Stimulated activated CD4-positive, alpha-beta T cell treated with anti-CD3 and anti-CD28 coated beads, Interleukin-1b, Interleukin-23, amount 100 ng/mL, for 4 hours (primary cell): ENCODE measurements at places on chromosomes 12 and 14.

- no peak for DNase-seq
These were observed 29.2 kb downstream of the TMEM229B start for GRCh38 chr14:67459336-67459735.

GRCh38 chr12:55899082-55899481 is 28.6 kb downstream of the PYM1 start:
- peak; percentile 9 for DNase-seq

- DNase-seq, result no peak
These were observed 40.6 kb downstream of the WSCD2 start for GRCh38 chr12:108169708-108170107.

DNA sequence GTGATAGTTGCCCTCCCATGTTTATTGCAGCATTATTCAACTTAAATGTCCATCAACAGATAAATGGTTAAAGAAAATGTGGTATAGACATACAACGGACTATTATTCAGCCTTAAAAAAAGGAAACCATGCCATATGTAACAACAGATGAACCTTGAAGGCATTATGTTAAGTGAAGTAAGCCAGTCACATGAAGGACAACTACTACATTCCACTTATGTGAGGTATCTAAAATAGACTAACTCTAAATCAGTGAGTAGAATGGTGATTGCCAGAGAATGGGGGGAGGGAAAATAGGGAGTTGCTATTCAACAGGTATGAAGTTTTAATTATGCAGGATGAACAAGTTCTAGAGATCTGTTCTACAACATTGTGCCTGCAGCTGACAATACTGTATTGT is 10.1 kb downstream of the PCNX4 start:
- DNase-seq, result no peak

DNA sequence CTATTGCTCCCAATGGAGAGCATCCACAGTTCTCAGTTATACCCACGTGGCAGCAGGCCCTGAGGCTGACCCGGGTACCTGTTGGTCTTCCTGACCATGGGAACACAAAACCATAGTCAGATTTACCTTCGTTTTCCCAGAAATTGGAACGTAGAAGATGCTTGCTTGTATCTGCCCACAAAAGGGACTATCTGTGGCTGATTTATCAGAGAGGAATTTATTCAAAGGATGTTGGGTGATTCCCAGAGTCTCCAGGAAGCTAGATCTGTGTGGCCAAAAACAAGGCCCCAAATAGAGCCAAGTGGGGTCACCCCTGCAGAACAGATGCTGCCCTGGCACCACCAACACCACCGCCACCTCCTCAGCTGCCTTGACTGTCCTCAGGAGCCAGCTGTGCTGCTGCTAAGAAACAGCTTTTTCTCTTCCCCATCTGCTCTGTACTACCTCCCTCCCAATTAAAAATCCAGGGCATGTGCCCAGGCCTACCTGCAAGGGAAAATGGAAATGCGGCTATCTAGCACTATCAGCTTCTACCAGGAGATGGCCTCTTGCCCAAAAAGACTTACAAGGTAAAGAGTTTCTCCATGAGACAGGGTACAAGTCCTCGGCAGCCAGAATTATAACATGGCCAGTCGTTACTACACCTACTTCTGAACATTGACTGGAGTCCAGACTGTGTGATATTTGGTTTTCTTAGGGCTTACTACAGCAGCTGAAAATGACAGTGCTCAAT is 128.6 kb upstream of the PLEKHG7 start:
- no peak for DNase-seq

DNA sequence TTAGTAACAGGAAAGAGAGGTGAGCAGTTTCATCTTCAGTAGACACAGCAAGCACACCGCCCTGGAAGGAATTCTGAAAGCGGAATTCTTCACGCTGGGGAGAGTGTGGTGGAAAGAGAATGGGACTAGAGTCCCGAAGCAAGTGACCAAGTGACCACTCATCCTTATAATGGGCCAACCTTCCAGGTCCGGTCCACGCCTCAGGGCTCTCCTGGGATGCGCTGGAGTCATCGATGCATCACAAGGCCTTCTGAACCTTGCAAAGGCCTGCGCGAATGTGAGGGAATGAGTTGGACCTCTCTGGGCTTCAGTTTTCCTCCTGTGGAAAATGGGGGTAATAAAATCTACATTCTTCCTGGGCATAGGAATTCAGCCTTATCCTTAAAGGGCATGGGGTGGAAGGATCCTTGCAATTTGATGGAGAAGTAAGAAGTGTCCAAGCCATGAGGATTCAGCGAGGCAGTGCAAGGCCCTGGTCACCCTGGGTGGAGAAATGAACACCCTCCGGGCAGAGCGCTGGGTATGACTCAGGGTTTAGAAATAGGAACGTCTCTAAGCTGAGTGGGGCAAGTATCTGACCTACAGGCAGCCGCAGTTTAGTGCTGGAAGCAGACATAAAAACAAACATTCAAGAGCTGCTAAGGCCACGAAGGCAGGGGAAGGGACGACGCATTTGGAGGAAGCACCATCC is 97.7 kb downstream of the SETD3 start:
- DNase-seq, result no peak

DNA sequence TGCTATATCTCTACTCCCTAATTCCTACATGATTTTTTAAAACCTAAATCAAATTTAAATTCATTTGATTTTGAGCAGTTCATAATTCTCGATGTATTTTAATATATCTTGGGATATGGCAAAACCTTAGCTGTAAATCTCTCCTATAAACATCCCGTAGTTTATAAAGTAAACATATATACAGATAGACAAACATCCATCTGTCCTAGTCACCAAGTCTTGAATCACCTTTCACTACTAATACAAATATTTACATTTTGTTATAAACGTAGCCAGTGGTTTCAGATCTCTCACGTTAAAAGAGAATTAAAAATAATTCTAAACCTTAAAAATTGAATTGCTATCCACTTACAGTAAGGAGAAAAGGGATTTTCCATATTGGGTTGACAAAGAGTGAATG is 107.0 kb downstream of the TSHR start:
- DNase-seq, result no peak

GRCh38 chr14:61409782-61410181 is 88.4 kb downstream of the PRKCH start:
- no peak for DNase-seq

DNA sequence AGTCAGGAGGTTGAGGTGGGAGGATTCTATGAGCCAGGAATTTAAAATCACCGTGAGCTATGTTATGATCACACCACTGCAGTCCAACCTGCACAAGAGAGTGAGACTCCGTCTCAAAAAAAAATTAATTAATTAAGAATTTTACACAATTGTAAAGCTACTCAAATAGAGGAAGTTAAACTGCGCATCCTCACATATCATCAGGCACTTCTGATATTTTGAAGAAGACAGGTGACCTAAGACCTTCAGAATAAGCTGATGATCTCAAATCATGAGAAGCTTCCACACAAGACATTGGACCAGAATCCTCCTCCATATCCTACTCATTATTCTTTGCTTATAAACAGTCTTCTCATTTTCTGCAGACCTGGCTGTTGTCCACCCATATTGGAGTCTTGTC is 800.9 kb downstream of the TMEM121 start:
- DNase-seq, result no peak

DNA sequence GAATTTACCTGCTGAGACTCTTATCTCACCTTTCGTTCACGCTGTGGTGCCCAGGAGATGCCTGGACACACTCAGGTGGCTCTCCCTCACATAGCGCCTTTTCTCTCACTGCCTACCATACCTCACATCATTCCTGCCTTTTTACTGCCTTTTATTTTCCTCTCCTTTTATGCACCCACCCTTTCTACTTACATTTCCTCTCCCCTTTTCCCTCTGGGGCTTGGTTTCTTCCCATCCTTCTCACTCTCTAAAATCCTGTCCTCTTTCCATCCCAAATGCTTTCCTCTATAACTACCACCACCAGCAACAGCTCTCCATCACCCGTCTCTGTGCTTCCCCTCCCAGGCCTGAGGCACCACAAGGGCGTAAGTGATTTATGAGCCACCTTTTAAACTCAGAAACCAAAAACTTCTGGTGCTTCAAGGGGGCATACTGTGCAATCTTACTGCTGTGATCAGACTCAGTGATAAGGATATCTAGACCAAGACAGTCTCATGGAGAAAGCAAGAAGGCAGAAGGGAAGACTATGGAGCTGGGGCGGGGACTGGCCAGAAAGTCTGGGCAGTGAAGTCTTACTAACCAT is 32.7 kb upstream of the SMUG1 start:
- no peak for DNase-seq

DNA sequence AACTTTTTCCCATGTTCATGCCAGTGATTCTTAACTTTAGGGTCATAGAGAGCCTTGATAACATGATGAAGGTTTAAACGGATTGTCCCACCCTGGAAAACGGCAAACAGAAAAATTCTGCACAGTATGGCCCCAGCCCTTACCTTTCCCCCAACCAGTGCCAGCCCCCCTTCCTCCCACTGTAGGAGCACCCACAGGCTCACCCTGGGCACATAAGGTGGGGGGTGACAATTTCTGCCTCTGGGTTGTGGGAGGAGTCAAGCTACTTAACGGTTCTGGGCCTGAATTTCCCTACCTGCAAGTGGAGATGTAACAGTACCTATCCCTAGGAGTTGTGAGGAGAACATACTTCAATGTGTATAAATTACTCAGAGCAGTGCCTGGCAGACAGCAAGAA is 18.0 kb downstream of the XRCC3 start:
- DNase-seq, result no peak

DNA sequence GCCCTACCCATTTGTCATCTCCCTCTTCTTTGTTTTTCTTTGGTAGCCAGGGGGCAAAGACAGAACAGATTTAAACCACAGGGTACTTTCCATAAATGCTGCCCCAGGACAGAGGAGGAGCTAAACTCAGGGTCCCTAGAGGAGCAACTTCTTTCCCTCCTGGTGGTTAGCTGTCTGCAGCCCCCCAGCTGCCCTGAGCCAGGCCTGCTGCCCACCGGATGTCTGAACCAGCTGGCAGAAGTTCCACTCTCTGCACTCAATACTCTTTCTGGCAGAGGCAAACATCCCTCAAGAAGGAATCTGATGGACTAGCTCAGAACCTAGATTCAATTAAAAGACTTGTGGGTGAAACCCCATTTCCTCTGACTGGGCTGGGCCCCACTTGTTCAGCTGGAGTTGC is 10.7 kb downstream of the VDR start:
- no peak for DNase-seq

GRCh38 chr12:24822121-24822899 is 126.6 kb downstream of the BCAT1 start:
- DNase-seq, result no peak

GRCh38 chr12:64256166-64256800 is 34.2 kb upstream of the KICS2 start:
- DNase-seq, result no peak

DNA sequence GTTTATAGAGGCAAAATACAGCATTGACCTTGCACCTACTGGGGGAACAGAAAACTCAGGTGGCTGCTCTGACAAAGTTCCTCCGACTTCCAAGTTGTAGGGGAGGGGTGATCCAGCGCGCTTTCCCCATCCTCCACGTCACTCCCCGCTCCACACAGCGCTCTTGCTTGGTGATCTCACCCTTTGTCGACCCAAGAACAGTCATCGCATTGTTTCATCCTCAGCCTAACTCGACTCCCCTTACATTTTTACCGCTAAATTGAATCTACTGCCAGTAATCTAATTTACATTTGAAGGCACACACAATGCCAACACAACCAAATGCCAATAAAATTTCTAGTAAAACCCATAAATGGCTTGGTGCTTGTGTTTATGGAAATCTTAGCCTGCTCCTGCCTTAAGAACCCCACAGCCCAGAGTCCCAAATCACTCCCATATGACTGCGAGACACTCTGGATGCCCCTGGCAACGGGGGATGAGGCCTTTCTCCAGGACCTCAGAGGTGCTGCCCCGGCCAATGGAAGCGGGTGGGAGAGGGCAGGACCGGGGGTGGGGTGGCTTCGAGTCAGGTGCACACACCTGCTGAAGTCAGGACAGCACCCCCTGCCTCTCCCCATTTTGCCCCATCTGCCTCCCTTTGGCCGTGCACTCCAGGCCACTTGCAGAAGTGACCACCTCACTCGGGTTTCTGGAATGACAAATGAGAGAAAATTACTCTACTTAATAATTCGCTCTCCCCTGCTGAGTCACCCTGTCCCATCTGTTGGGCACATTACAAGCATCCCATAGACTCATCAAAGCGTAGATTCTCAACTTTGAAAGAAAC is 98.2 kb upstream of the GSC start:
- no peak for DNase-seq

- DNase-seq, result no peak
These were observed 476 bp upstream of the TRAFD1 start for GRCh38 chr12:112124918-112125249.

- no peak for DNase-seq
These were observed 272.8 kb downstream of the PDZRN4 start for GRCh38 chr12:41460906-41461305.

- no peak for DNase-seq
These were observed 26.3 kb downstream of the ITGA7 start for GRCh38 chr12:55681142-55682077.

- no peak for DNase-seq
These were observed 2.1 kb upstream of the HOXC8 start for GRCh38 chr12:54006559-54007220.

- DNase-seq, result no peak
These were observed 46.6 kb downstream of the CFAP251 start for GRCh38 chr12:121964813-121965643.

DNA sequence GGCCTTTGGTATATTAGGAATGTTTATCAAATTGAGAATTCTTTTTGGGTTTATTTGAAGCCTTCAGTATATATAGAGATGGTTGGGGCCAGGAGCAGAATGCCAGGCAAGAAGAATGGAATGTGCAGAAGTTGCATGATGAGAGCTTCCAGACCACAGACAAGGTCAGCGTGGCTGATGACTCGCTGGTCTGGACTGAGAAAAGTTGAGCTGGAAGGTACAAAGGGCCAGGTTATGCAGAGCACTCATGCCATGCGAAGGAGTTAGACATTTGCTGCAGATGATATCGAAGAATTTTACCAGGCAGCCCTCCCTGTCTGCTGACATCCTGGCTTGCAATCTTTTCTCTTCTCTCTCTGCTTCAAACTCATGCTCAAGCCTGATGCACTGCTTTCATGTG is 196.2 kb upstream of the ARHGAP5 start:
- DNase-seq, result no peak

DNA sequence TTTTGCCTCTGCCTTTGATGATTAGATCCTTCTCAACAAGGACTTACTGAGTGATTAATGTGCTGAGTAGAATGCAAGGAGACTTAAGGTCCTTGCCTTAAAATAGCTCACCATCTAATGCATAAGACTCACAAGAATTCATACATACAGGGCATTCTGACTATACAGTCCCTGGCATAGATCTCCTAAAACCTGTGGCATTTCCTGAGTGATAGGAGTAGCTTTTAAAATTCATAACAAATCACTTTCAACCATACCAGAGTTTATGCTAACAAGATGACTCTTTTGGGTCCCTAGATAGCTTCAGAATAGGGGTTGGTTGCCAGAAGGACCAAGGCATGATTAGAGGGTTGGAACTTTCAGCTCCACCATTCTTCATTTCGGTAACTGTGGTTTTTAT is 48.8 kb downstream of the STXBP6 start:
- DNase-seq, result no peak

DNA sequence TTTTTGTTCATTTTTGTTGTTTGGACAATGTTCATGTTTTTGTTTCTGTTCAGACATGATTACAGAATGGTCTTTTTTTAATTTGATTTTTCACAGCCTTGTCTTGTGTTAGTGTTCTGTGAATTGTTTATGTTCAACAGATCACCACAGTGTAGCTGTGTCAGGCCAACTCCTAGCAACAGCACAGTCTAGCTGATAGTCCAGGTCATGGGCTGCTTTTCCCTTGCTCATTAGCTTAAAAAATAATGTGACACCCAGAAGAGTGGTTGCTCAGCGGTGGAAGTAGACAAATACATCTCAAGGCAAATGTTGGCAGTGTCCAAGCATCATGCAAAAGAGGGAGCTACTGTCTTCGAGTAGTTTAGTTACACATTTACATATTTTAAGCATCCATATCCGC is 22.4 kb downstream of the WBP11 start:
- no peak for DNase-seq
